ENCODE measurements at places on chromosomes 7 and 10.
A peak's percentile ranks its signal among the peaks of the same experiment; 100 is the strongest.

DNA sequence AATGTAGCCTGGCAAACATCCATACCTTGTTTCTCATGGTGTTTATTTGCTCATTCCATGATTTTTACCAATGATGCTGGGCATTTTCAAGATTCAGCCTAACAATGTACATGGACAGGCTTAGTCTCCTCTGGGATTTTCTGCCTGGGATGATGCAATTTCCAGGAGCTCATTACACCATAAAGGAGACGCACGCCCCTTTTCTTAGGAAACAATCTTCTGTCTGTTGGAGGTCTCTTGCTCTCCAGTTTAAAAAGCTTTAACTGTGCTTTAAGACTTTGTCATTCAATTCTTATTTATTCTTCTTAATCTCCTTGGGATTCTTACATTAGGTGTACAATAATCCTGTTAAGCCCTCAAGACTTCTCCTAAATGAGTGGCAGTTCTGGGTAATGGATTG, 150.3 kb upstream of the NRP1 start:
- no peak for DNase-seq

DNA sequence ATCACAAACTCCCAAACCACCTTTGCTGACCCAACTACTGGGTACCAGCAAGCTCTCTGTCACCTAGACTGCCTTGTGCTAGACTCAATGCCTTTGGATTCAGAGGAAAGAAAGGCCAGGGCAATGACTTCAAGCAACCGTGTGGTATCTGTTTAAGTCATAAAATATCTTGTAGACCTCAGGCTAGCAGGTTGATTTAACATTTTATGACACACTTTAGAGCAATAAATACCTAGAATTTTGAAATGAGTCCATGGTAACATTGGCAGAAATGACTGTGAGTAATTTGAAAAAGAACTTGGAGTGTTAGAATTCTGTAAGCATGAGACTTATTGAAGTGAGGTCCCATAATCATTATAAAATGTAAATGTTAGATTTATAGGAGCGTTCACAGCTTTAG, 87.2 kb downstream of the TWIST1 start:
- no peak for DNase-seq

DNA sequence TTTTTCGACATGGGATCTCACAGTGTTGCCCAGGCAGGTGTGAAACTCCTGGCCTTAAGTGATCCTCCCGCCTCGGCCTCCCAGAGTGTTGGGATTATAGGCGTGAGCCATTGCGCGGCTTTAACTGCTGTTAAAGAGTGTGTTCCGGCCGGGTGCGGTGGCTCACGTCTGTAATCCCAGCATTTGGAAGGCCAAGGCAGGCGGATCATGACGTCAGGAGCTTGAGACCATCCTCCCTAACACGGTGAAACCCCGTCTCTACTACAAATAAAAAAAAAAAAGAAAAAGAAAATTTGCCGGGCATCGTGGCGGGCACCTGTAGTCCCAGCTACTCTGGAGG, 1.1 kb downstream of the RABGEF1 start:
- DNase-seq = no peak

DNA sequence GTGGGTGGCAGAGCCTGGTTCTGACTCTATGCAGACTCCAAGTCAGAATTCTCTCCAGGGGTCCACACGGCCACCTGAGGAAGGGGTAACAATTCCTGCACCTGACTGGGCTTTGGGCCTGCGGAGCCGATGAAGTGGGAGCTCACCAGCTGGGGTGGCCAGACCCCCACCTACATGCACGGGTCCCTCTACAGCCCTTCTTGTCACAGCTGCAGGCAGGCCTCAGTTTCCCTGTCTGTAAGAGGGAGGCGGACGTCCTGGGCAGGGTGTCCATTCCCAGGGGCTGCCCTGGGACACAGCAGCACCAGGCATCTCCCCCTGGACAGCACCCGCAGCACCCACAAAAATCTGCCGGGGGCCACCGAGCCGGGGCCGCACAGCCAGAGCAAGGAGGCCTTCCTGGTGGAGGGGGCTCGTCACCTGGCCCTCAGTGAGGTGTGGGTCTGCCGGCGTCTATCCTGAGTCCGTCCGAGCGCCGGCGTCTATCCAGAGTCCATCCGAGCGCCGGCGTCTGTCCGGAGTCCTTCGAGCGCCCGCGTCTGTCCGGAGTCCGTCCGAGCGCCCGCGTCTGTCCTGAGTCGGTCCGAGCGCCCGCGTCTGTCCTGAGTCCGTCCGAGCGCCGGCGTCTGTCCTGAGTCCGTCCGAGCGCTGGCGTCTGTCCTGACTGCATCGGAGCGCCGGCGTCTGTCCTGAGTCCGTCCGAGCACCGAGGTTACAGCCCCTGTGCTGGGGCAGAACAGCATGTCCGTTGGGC, 65.1 kb downstream of the PDGFA start:
- no peak for DNase-seq

- DNase-seq = no peak
These were observed 24.2 kb downstream of the GPER1 start for GRCh38 chr7:1112109-1112508.

DNA sequence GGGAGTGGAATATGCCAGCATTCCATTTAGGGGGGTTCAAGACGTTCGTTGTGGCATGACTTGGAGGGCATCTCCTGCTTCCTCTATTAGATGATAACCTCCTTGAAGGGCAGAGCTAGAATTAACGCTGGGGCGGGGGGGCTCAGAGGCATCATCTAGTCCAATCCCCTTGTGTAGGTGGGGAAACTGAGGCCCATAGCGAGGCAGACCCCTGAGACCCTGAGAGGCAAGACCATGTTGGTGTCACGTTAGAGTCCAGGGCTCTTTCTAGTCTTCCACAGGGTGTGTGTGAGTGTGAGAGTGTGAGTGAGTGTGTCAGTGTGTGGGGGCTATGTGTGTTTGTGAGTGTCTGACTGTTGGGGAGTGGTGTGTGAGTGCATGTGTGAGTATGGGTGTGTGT, 29.3 kb upstream of the NUB1 start:
- no peak for DNase-seq

DNA sequence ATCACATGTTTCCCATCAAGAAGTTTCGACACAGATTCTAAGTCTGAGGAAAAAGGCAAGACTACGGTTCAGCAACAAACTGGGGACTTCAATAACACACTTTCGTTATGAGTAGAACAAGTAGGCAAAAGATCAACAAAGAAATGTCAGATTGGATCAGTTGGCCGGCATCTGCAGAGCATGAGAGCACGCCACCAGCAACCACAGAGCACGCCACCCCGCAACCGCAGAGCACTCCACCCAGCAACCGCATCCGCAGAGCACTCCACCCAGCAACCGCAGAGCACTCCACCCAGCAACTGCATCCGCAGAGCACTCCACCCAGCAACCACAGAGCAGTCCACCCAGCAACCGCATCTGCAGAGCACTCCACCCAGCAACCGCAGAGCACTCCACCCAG, 89.7 kb upstream of the FAM20C start:
- DNase-seq = no peak

- peak; percentile 26 for DNase-seq
These were observed 4.0 kb downstream of the NUDT5 start for GRCh38 chr10:12191715-12192114.

DNA sequence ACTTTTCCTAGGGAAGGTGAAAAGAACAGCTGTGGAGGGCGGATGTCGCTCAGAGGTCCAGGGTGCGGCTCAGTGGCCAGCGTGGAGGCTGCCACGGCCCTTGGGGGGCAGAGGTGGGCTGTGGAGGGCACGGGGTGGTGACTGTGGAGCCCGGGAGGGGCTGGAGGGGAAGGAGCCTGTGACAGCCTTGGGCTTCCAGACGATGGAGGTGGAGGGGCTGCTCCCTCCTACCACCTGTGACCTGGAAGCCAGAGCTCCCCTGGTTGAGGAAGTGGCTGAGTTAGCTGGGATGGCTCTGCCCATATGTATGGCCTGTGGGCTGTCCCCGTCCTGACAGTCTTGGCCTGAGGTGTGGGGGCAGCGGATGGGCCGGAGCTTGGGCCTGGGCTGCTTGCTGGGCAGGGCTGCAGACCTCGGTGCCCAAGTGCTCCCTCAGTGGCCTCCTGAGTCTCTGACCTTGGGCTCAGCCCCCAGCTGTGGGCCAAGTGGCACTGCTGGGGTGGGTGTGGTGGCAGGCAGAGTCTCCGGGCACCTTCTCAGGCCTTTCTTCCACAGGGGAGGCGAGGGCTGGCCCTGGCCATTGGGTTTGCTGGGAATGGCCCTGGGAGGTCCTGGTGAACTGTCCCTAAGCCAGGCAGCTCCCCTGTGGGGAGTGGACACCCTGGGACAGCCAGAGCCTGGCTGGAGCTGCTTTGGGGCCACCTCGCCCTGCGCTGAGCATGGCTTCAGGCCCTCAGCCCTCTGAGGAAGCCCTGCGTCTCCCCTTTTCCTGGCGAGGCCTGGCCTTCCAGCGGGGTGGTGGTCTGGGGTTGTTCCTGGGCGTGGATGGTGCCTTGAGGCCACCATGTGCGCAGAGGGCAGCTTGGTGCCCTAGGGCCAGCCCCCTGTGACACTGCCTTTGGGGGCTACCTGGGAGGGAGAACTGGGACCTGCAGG, 3.9 kb downstream of the BRI3 start:
- no peak for DNase-seq

- no peak for DNase-seq
These were observed 3.0 kb downstream of the ZNF488 start for GRCh38 chr10:47381103-47381395.

- DNase-seq = peak; percentile 4
These were observed 380.9 kb downstream of the PARD3 start for GRCh38 chr10:34434119-34434594.

- DNase-seq = peak; percentile 88
These were observed 282.5 kb upstream of the KLF6 start for GRCh38 chr10:4067531-4067930.

DNA sequence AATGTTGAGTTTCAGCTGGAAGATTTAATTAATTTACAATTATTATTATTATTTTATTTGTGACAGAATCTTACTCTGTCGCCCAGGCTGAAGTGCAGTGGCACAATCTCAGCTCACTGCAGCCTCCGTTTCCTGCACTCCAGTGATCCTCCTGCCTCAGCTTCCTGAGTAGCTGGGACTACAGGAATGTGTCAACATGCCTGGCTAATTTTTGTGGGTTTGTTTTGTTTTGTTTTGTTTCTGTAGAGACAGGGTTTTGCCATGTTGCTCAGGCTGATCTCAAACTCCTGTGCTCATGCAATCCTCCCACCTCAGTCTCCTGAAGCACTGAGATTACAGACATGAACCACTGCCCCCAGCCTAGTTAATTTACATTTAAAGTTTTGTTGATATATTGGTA, 93.8 kb upstream of the MEOX2 start:
- peak; percentile 21 for DNase-seq

GRCh38 chr7:117479225-117480054, at the start of gene CFTR:
Gene CFTR (plus strand): TSS chr7:117480025. CDS start chr7:117480095, 70 bp downstream.
- no peak for DNase-seq

GRCh38 chr7:29289156-29290021, 94.8 kb downstream of the CHN2 start:
- DNase-seq = peak; percentile 38

GRCh38 chr7:2680792-2681490, 7.1 kb upstream of the AMZ1 start:
- peak; percentile 93 for DNase-seq

- no peak for DNase-seq
These were observed 50.0 kb downstream of the PRPF18 start for GRCh38 chr10:13636776-13637175.

GRCh38 chr10:70593513-70593890, 9.0 kb downstream of the PRF1 start:
- DNase-seq = no peak

Measured in suppressor macrophage treated with lipopolysaccharide for 1 hour (primary cell).